GDM1 (cell line): ENCODE measurements at places on chromosomes 12 and 14.

GRCh38 chr14:69291891-69292561 lies 32.1 kb downstream of the GALNT16 start:
- DNase-seq, result no peak

DNA sequence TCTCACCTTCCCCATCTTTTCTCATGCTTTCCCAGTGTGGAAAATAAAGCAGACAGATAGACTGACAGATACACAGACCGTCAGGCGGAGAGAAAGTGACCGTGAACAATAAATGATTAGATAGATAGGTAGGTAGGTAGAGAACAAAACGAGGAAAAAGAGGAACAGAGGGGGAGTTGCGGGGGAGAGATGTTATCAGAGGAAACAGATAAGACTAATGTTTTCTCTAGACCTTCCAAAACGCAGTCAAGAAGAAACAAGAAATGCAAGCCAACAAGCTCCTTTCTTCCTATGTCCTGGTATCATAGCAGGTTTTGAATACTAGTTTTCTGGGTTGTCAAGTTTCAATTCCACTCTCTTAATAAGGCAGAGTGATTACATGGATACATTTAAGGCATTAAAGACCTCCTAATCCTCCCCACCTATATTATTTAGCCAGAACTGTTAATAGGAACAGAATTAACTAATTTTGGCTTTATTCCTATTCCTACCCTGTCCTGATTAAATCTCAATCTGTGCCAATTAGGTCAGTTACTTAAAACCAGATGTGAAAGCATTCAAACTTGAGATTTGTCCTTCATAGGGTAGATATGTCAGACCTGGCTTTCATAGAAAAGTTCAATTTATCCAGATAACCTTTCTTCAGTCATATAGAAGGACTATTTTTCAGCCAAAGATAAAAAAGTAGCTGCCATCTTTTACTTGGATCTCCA lies 89.0 kb upstream of the PTPRR start:
- no peak for DNase-seq

GRCh38 chr14:38500125-38500524 lies 244.2 kb upstream of the CLEC14A start:
- no peak for DNase-seq

GRCh38 chr12:83389237-83389996 lies 702.7 kb downstream of the TMTC2 start:
- no peak for DNase-seq

- DNase-seq, result no peak
Observed at GRCh38 chr14:101480747-101481530, 80.4 kb upstream of the DIO3 start.

DNA sequence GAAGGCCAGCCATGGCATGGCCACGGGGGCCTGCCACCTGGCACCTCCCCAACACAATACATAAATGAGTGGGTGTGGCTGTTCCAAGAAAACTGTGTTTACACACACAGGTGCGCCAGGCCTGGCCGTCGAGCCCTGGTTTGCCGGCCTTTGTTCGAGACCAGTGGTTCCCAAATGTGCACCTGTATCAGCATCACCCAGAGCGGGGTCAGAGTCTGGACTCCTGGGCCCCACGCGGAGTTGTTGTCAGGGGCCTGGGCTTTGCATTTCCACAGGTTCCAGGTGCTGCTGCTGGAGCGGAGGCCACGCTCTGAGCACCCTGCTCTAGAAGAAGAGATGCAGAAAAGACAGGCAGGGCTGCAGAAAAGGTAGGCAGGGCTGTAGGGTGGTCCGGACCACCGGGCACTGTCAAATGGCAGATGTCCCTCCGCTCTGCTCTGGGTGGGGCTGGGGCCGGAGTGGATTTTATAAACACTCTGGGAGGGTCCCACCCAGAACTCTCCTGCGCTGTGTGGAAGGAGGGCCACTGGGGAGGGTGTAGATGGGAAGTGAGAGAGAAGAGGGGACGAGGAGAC lies 4.2 kb upstream of the ASPG start:
- DNase-seq, result no peak

- no peak for DNase-seq
Observed at GRCh38 chr12:94247246-94247645, 98.9 kb downstream of the PLXNC1 start.

- no peak for DNase-seq
Observed at GRCh38 chr12:69966409-69966808, 141.4 kb downstream of the MYRFL start.

DNA sequence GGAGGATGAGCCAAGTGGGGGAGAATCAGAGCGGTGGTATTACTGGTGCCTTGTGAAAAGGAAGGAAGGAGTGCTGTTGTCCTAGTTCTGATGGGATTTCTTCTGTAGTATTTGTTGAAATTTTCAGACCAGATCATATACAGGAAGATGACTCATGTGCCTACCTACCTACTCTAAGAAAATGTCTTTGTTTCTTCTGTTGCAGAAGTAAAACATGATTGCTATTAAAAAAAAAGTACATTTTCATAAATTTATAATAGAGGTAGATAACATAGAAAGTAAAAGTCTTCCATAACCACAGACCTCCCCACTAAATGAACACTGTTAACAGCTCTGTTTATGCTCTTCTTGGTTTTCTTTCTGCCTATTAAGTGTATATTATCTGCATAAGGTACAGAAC lies 26.9 kb downstream of the SAMD4A start:
- no peak for DNase-seq

DNA sequence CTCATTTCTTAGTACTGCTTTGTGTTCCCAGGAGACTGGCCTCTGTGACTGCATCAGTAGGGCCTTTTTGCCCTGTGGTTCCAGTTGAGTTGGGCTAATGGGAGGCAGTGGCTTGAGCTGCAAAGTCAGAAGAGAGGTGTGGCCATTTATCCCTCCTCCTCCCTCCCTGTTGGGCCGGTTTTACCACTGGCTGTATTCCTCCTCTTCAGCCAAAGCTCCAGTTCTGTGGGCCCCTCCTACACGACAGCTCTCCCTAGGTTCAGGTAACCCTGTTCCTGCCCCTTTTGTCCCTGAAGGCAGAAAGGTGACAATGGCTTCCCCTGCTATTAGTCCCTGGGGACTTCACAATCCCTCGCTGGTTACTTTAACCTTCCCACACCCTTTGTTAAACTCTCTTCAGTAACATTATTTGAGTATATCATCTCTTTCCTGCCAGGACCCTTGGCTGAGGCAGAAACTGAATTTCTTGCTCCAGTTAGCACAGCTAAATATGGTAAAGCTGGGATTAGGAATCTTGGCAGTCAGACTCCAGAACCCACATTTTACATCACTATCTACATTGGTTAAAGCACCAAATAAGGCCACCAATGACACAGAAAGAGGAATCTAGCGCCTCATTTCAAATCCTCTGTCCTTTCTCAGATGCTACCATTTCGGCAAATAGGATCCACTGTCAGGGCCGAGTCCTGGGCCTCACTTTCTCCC lies 121.9 kb upstream of the SLC35F4 start:
- no peak for DNase-seq

DNA sequence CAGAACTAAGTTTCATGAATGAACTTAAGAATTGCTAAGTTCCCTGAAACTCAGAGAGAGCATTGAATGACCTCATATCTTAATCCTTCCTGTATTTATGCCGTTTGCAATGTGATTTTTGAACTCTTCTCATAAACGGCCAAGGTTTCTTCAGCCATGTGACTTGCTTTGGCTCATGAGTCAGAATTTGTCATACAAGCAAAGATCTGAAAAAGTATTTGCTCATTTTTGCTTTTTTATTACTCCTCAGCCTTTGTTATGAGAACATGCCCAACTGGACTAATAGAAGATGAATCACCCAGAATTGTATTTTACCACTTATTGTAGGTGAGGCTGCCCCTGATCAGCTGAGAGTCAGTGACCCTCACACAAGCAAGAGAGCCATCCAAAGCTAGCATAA lies 693.8 kb downstream of the BCL11B start:
- no peak for DNase-seq

DNA sequence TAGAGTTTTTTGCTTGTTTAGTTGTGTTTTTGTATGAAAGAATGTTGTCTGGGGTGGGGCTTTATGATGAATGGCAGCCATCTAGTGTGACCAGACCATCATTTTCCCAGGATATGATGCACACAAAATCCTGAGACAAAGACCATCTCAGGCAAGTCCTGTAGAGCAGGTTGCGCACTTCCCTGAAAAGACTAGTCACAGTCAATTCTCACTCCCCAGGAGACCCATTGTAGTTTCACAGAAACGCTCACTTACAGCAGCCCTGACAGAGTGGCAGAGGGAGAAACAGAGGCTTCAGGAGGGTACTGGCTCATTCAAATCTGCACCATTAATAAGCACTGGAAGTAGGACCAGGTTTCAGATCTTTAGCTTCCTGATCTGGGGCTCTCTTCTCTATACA lies 183.2 kb downstream of the TMEM117 start:
- DNase-seq, result no peak

- no peak for DNase-seq
Observed at GRCh38 chr14:61588419-61588901, 106.9 kb upstream of the HIF1A start.

DNA sequence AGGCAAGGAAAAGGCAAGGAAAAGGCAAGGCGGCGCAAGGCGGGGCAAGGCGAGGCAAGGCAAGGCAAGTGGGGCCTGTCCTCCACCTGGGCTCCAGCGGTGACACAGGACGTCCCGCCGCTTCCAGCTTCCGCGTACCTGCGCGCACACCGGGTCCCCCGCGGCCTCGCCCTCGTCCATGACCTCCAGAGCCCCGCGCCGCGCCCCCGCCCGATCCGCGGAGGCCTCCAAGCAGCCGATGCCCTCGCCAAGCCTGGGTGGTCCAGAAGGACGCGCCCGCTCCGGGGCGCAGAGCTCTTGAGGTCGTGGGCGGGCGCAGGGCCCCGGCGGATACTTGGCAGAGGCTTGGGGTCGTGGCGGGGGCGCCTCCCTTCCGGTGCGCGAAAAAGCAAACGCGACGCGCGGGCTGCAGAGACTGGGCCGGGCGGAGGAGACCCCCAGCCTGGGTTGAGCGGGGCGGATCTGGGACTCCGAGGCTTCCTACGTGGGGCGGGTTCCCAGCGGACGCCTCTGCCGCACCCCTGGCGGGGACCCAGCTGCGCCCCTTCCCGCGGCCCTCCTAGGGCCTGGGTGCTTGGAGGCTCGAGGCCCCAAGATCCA lies 60.8 kb upstream of the EIF5 start:
- DNase-seq, result no peak

DNA sequence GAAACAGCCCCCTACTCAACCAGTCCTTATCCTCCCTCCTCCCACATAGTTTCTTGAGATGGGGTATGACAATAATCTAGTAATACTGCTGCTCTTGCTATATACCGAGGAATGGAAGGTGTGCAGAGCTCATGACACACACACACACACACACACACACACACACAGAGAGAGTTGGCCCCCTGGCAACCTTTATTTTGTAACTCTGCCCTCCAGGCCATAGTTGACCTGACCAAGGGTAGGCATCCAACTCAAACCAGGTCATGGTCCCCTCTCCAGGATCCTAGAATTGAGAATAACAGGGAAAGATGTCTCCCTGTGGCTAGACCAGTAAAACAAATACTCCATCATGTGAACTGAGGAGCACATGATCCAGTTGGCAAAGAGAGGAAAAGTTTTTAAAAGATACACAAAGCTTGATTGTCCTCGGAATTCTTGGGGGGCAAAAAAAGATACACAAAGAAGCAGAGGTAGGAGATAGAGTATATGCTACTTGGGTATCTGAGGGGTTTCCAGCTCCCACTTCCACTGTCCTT lies 11.3 kb downstream of the ERO1A start:
- no peak for DNase-seq

DNA sequence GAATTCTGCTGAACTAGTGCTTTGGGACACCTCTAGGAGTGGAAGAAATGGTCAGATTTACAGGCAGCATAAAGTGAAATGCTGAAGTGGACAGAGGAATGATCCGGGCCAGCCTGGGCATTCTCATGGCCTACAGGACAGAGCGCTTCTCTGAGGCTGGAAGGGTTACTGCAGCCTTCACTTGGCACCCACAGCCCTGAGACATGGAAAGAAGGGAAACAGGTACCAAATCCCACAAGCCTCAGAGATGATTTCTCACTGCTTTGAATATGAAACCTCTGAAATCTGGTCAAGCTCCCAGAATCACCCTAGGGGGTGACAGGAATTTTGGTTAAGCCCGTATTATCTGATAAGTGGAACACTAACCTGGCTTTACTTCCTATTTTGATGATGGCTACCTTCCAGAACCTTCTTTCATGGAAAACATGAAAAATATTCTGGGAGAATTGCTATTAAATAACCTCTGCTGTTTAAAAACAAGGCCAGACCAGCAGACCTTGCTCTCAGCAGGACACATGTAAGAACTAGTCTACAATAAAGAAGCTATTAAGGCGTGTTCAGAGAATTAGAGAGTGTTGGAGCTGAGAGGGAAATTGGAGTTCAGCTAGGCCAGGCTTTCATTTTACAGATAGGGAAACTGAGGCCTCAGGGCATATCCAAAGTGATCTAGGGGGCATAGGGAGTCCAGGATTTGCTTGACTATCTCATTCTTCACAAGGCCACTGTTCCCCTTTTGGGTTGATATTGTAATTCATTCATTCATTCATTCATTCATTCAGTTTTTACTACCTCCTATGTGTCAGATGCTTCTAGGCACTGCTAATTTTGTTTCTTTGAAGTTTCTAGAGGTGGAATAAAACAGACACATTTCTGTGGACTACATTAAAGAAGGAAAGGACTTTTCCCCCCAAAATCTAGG lies 281.5 kb downstream of the ZFP36L1 start:
- no peak for DNase-seq

DNA sequence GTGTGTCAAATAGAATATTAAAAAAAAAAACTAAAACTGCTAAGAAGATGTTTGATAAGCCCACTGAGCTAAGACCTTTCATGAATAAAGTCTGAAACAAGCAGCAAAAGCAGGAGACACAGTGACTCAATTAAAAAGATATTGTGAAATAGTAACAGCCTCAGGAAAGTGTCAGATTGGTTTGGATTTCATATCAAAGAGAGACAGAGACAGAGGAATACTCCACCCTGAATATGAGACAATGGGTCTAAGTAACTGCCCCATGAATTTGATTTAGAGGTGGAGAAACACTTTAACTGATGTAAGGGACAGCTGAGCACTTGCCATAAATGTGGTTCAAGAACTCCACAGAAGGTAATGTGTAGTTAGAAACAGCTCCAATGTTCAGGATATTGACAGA lies 277.9 kb upstream of the FOXG1 start:
- no peak for DNase-seq

- DNase-seq, result no peak
Observed at GRCh38 chr14:24131549-24131966, 1.1 kb downstream of the FITM1 start.

- DNase-seq, result no peak
Observed at GRCh38 chr14:92750994-92751400, 2.6 kb upstream of the LGMN start.

DNA sequence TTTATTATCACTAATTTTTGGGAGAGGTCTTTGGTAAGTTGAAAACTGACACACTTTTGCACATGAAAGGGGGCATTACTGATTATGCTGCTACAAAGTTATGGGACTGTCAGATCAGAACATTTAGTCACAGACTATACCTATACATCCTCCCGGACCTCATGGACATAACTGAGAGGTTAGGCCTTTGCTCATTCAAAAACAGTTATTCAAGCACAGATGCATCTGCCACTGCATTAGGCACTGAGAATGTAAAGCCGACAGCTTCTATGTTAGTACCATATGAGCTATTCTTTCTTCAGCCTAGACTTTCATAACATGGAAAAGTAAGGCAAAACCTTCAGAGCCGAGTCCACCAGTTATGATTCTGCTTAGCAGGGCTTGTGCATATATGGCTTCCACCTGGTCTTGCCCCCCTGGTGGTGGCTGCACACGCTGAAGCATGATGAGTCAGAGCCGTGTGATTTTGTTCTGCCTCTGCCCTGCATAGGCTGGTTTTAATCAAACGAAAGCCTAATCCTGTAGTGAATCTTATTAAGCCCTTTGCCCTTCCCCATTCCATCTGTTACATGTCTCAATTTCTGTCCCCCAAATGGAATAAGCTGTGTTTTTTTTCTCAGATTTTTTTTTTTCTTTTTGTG lies 21.8 kb upstream of the RNU6-8 start:
- DNase-seq, result no peak
